ENCODE measurements at places on chromosomes 7 and 10.

DNA sequence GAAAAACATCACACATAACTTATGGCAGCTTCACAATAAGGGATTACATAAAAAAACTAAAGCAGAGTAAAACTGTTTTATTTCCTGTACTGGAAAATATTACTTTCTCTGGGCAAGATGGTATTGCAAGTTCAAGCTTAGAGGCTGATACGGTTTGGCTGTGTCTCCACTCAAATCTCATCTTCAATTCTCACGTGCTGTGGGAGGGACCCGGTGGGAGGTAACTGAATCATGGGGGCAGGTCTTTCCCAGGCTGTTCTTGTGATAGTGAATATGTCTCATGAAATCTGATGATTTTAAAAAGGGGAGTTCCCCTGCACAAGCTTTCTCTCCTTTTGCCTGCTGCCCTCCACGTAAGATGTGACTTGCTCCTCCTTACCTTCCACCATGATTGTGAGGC is 5.1 kb upstream of the LRRC27 start:
- no peak for DNase-seq

DNA sequence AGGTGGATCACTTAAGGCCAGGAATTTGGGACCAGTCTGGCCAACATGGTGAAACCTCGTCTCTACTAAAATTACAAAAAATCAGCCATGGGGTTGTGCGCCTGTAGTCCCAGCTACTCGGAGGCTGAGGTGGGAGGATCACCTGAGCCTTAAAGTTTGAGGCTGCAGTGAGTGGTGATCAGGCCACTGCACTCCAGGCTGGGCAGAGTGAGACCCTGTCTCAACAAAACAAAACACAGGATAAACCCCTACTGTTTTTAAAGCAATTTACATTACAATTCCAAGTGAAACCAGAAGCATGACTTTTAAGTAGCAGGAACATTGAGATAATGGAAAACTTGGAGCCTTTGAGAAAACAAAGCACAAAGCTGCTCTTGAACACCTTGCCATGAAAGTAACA is 92.4 kb upstream of the BTBD16 start:
- no peak for DNase-seq

GRCh38 chr10:48505394-48506112 is 99.3 kb downstream of the ARHGAP22 start:
- DNase-seq, result peak; percentile 34

- DNase-seq, result no peak
These were observed 12.1 kb downstream of the KBTBD2 start for GRCh38 chr7:32879460-32879859.

- DNase-seq, result no peak
These were observed 33.4 kb upstream of the PLPP4 start for GRCh38 chr10:120423431-120424197.

DNA sequence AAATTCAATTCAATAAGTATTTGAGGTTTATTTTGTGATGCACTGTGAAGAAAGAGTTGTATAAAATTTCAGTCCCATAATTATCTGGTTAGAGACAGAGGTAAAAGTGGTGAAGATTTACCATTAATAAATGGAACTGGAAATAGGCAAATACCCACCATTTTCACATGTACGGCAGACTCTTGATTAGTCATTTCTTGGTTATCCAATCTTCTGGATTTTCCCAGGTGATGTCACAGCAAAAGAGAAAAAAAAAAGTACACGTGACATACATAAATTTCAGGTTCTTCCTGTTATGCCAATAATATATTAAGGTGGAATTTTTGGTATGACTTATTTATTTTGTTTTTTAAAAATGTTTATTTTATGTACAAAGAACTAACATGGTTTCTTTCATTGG is 26.8 kb downstream of the NT5C3A start:
- DNase-seq, result no peak

DNA sequence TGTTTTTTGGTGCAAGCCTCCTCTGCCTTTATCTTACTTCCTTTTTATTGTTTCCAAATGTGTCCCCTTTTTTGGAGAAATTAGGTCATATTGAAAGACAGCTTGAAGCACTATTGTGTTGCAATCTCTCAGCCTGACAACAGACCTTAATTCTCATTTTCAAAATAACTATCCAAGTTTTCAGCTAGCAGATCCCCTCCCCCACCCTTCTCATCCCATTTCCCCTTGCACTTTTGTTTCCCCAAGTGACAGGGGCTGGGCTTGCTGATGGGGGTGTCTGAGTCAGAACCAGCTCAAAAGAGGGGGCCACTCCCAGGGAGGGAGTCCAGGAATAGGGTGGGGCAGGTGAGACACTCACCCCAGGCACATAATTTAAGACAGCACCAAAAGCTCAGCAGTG is 75.3 kb downstream of the MKI67 start:
- DNase-seq, result no peak

GRCh38 chr10:131651674-131652437 is 249.0 kb upstream of the PPP2R2D start:
- peak; percentile 32 for DNase-seq

GRCh38 chr7:148367731-148368475 is 222.7 kb upstream of the C7orf33 start:
- no peak for DNase-seq

GRCh38 chr7:156234666-156235494 is 405.7 kb upstream of the RNF32 start:
- peak; percentile 24 for DNase-seq

DNA sequence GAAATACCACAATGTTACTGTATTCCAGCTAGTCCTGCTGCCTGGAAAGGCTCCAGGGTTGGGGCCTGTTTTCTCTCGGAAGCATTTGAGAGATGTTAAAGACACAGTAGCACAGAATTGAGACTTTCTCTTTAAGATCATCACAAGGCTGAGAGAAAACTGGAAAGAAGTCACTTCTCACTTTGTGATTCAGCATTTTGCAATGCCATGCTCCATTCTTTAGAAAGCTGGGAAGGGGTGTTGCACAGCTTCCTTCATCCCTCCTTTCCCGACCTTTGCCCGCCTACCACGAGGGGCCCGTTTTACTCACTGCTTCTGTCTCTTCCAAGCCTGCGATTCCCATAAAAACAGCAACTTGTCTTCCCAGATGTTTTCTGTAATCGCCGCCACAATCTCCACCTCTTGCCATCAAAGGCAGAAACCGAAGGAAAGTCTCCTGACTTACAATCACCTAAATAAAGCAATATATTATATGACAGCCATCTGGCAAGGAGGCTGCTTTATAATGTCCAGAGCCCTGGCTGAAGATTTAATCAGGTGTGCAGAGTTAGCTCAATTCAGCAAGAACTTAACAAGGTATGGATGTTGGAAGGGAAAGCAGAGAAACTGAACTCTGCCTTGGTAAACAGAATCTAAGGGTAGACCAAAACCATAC is 18.9 kb downstream of the NOD1 start:
- no peak for DNase-seq

DNA sequence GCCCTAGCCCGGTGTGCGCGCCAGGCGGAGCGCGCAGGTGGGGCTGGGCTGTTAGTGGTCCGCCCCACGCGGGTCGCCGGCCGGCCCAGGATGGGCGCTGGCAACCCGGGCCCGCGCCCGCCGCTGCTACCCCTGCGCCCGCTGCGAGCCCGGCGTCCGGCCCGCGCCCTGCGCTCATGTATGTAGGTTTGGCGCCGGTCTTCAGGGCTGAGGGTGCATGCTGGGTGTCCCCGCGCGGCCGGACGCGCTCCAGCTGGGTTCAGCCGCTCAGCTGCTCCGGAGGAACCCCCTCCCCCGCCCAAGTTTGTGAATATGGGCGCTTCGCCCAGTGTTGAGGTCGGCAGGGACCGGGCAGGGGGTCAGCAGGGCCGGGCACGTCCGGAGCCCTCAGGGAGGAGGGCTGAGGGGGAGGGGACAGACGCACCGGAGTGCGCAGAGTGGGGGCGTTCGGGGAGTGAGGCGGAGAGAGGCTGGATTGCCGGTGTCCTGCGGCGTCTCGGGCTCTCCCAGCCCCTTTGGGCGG is 559 bp downstream of the VWC2 start:
- no peak for DNase-seq

DNA sequence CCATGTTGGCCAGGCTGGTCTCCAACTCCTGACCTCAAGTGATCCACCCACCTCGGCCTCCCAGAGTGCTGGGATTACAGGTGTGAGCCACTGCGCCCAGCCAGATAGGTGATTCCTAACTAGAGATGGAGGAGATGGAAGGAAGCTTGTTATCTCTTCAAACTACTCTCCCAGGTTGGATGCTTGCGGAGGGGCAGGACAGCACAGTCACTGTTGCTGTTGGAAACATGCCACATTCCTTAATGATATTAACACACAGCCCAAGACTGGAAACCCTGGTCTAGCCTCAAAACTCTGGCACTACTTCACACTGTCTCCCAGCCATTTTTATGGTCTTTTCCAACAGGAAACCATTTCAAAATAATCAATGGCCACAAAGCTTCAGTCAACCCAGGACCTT is 468.8 kb upstream of the NRP1 start:
- no peak for DNase-seq

GRCh38 chr7:98284335-98285036 is 3.0 kb downstream of the BRI3 start:
- DNase-seq, result peak; percentile 75

DNA sequence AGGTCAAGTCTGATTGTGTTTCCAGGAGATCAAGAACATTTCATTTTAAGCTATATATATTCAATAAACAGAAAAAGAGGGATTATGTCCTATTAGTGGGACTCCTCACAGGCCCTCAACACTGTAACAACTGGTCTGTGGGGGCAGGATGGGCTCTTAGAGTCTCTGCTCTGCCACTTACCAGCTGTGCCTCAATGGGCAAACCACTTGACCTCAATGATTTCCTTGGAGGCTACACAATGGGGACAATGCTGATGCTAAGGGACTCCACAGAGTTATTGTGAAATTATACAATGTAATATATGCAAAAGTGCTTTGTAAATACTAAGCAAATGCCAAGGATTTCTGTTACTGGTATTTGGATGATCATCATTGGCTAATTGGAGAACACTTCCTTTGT is 33.2 kb upstream of the MXI1 start:
- DNase-seq, result no peak

All from left lobe of liver (tissue), 2 donors.